ENCODE measurements at places on chromosomes 2 and 18.

DNA sequence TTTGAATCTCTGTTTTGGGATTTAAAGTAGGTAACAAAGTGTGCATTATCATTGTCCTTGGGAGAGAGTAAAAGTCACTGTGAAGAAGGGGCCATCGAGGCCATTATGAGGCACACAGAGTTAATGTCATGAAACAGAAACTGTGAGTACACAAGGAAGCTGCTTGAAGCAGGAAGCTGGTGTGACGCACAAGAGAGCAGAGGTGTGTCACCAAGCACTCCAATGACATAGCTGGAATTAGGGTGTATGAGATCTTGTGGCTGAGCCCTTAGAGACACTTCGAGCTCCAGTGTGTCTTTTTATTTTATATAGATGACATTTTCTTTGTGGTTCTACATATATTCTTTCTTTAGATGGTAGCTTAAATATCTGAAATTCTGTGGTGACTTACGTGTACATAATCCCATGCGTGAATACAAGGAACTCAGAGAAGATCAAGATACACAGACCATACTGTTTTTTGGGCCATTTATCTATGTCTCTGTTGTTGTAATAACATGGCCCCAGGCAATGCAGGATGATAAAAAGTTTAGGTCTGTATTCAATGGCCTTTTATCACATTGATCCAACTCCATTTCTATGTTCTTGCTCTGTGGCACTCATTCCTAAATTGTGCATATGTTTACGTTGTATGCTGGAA, 164.7 kb upstream of the FAM98A start:
- DNase-seq, result no peak

- no peak for DNase-seq
These were observed 145.4 kb downstream of the ALK start for GRCh38 chr2:29775937-29776336.

DNA sequence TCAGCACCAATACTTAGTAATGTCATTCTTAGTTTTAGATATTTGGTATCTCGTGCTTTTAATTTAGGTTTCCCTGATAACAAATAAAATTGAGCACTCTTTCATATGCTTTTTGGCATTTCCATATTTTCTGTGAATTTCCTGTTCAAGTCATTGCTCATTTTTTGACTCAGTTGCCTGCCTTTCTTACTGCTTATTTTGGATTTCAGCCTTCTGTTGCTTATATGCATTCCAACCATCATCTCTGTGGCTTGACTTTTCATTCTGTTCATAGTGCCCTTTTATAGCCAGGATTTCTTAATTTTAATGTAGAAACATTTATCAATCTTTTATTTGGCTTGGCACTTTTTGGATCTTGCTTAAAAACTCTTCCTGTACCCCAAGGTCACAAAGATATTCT, 14.5 kb upstream of the KIF3C start:
- no peak for DNase-seq

GRCh38 chr2:208415255-208415654, 8.7 kb downstream of the PTH2R start:
- no peak for DNase-seq

DNA sequence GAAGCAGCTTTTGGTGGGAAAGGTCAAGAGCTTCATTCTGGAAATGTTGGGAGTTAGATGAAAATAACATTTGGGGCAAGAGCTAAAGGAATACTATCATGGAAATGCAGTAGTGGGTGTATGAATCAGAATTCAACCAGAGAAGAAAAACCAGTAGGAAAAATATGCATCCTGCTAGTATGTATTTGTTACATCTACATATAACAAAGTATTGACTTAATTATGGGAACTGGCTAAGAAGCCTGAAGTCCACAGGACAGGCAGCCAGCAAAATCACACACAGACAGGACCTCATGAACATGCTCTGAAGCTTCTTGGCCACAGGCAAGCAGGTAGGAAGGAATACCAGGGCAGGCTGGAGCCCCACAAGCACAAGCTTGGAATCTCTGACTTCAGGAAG, 185.8 kb downstream of the FBXO15 start:
- no peak for DNase-seq

- DNase-seq, result no peak
These were observed 414.2 kb upstream of the CHST9 start for GRCh38 chr18:27599202-27599829.

DNA sequence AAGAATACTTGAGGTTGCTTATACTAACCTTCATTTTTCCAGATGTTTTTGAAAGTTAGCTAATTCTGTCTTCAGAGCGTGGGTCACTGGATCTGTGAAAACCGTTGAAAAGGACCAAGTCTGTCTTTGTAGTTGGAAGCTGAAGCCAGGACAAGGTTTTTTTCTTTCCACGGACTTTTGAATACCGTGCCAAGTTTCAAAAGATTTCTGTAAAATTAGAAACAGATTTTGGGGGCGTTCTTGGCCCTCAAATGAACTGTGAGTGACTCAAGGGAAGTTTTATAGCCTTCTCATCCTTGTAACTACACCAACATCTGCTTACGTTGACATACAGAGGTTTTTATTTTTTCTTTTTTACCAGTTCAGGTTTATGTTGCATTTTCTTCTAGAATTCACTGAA, at the start of gene FAP:
Gene FAP, minus strand, starts transcription at position 152 of the 400 bp plus-strand sequence. Its CDS starts 118 bp downstream, at position 34.
- no peak for DNase-seq

Data from activated CD8-positive, alpha-beta memory T cell treated with anti-CD3 and anti-CD28 coated beads for 1 hour (primary cell).